ENCODE measurements at places on chromosomes 7 and 10.

DNA sequence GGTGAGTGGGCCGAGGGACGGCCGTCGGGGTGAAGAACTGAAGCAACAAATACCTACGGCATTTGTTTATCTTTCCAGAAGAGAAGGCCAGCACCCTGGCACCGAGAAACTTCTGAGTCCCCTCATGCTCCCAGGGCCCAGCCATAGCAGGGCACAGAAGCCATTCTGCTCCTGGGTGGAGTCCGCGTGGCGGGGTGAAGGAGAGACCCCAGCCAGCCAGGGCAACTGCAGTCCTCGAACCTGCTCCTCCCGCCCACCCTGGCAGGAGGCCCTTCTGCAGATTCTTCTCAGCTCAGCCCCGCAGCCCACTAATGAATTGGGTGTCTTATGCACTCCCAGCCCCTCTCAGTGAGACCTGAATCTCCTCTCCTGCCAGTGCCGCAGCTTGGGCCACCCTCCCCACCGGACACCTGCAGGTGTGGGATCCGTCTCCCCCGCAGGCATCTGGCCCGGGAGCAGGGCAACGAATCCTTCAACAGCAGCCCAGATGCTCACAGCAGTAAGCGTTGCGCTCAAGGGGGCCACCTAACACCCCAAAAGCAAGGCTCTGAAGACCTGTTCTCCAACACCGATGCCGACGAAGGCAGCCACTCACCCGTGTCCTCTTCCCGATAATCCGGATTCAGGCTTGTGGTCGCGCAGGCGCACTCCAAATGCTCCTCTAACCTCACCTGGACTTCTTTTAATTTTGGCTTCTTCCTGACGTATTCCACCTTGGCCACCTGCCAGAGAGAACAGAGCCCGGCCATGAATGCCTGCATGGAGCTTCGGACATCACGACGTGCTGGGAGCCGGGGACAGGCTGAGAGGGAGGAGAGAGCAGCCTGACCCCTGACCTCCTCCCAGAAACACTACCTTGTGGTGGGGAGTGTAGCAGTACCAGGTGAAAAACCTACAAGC, 18.9 kb downstream of the PDGFA start:
- DNase-seq, result no peak

DNA sequence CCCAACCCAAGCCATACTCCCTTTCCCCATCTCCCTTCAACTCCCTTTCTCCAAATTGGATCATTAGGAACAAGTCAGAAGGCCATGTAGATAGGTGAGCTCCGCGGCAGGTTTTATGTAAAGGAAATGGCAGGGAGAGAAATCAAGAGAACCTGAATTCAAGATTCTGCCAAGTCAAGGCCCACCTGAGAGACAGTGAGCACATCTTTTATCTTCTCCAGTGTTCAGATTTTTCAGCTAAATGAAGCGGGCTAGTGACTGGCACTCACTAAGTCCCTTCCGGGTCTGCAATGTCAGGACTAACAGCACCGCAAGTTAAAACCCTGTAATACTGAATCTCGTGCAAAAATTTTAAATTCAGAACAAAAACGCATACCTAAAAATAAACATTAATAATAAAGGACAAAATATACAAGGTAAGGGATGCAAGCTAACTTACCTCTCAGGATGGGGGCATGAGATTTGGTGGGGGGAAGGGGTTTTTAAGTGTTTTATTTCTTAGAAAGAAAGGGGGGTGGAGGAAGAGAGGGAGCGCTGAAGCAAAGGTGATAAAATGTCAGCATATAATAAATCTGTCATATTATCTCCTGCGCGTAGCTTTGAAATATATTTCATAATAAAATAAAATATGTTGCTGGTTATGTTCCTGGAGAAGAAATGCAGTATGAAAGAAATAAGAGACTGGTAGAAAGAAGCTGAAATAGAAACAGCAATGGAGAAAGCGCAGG, 17.6 kb downstream of the TCAF1 start:
- DNase-seq, result no peak

DNA sequence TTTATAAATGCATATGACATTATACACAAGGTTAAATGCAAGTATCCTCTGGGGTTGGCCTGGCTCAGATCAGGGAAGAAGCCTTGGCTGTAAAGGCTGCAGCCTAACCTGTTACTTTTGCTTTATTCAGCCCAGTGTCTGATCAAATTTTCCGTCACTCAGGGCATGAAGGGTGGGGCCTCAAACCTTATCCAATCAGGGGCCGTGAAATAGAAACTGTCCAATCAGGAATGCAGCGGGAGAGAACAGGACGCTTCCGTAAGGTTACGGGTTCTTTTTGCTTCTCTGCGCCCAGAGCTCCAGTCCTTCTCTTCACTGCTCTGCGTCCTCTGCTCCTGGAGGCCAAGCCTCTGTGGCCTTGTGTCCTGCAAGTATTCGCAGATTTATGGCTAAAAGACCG, at the start of gene ZNF716:
TSS of gene ZNF716 (plus strand) at position 274 of the 400 bp plus-strand sequence. CDS start at position 386, 112 bp downstream.
- no peak for DNase-seq

DNA sequence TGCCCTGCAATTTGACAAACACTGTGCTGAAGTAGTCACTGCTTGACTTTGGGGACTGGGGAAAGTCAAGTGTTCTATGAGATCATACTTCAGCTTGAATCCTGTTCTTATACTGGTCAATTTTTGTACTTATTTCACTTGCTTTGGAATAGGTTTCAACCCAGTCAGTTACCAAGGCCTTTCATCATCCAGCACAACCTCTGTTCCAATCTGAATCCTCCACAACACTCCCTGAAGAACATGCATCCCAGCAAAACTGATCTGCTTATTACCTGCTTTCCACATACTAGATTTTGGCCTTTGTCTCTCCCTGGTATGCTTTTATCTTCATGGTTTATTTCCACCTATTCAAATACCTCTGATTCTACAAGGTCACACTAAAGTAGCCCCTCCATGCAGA, 29.5 kb downstream of the DPY19L1 start:
- DNase-seq, result peak; percentile 14

GRCh38 chr7:42722716-42723115, 189.2 kb downstream of the C7orf25 start:
- no peak for DNase-seq

GRCh38 chr10:93745408-93746065, 12.2 kb upstream of the LGI1 start:
- peak; percentile 20 for DNase-seq

DNA sequence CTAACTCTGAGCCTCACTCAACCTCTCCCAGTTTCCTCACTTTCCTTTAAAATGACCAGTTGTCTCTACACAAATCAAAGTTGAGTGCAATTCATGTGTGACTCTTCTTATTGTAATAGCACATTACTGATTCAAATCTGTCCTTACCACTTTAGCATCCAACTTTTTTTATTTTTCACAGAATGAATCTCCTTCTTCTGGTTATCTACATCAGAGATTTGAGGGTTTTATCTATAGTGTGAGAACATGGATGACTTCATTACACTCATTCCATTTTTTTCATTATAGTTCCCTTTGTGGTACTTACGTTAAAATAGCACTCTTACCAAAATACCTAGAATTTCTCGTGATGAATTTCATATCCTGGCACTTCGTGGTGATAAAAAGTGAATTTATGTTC, 43.3 kb downstream of the RTKN2 start:
- no peak for DNase-seq

DNA sequence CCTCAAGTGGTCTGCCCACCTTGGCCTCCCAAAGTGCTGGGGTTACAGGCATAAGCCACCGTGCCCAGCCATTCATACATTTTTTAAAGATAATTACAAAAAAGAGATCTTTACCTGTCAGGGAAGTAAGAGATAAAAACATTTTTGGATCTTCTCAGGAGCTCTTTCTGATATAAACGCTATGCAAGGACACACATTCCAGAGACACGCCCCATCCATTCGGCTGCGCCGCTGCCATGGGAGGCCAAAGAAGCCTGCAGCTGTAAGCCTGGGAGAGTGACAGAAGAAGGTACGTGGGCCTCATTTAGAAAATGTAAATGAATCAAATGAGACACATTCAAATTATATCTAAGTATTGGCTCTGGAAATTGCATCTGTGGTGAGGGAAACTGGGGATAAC, 85.3 kb downstream of the LYZL1 start:
- DNase-seq, result no peak

DNA sequence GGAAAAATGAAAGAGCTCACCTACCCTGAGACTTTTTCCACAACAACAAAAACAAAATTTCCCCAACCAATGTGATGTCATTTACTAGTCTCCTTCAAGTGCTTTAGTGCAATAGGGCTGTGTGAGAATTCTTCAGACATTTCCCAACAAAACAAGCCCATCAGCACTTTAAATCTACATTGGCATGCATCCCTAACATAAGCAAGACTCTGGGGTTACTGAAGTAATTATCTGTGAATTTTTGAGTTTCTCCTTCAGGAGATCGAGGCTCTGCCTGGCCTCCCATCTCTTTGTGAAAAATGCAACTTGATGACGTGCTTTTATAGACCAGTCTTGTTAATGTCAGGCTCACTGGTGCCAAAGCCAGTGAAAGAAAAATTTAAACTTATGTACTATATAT, 255.6 kb downstream of the GFRA1 start:
- DNase-seq, result no peak

- DNase-seq, result peak; percentile 43
Observed at GRCh38 chr10:77877441-77878344, 48.9 kb downstream of the DLG5 start.

- DNase-seq, result peak; percentile 41
Observed at GRCh38 chr7:46173476-46174195, 252.6 kb upstream of the IGFBP3 start.

GRCh38 chr7:16711730-16712129, 41.8 kb upstream of the TSPAN13 start:
- peak; percentile 62 for DNase-seq

DNA sequence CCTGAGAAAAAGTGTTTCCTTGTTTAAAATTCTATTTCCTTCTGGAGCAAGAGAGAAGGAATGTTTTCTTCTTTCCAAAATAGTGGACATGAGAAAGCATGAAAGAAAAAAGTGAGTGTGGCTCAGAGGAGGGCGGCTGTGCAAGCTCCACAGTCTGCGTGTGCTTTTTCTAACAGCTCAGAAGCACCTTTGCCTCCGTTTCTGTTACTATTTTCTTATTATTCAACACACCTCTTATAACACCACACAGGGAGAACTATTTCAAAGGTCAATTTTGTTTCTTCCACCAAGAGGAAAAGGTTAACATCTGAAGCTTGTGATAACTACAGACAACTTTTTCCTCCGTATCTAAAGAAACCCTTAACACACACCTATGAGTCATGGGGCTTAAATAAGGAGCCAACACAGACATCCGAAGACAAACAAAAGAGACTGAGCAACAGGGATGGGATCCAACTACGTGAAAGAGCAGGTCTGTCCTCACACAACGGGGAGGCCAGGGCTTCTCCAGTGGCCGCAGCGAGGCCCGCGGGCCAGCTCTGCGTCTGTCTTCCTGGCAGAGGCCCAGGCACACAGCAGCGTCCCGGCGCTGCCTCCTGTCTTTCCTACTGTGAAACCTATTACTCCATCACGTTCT, 36.2 kb upstream of the NCAPG2 start:
- peak; percentile 39 for DNase-seq

- no peak for DNase-seq
Observed at GRCh38 chr10:93629647-93630305, 17.4 kb downstream of the PDE6C start.

GRCh38 chr10:28991333-28992270, 297.3 kb upstream of the LYZL1 start:
- peak; percentile 73 for DNase-seq

- DNase-seq, result no peak
Observed at GRCh38 chr10:42753507-42754154, 29.0 kb upstream of the BMS1 start.

DNA sequence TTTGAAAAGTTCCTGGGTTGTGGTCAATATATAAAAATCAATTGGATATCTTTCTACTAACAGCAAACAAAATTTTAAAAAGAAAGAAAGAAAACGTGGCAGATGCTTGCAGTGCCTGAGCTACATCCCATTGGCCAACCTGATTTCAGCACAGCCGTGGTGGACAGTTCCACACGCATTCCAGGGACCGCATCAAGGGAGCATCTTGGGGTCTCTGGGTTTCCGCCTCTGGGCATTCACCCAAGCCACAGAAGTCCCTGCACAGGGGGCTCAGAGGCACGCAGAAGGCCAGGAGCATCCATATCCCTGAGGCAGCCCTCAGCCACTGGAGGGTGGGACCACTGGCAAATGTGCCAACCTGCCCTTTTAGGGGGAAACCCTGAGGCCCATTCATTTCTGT, 254.5 kb upstream of the RNF32 start:
- DNase-seq, result no peak

DNA sequence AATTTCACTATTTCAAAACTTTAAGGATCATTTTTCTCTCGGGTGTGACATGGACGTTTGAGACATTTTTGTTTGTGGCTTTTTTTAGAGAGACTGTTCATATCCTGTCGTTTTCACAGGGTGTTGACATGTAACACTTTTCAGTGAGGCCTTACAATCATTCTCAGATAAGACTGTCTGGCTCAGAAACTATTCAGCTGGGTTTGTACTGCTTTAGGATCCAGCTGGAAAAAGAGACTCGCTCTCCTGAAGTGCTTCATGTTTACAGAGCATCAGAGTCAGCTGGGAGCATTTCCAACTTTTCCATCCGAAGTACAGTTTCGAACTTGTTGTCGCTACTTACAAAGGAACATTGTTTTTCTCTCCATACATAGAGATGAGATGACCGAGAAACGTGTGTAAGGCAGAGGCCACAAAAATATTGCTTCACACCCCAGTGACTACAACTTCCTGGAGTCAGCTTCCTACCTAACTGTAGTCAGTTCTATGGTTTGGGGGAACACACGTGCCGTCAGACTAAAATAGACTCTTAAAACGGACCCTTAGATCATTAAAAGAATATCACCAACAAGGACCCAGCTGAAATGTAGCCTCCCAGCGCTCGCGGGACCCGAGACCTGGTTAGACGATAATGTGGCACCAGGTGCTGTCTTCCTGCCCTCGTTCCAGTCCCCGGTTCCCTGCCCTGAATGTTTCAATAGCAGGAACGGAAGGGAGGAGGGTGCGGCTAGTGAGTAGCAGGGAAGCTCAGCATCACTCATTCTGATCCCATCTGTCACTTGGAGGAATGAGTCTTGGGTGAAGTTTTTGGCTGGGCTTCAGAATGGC, 78.0 kb downstream of the MKI67 start:
- no peak for DNase-seq

DNA sequence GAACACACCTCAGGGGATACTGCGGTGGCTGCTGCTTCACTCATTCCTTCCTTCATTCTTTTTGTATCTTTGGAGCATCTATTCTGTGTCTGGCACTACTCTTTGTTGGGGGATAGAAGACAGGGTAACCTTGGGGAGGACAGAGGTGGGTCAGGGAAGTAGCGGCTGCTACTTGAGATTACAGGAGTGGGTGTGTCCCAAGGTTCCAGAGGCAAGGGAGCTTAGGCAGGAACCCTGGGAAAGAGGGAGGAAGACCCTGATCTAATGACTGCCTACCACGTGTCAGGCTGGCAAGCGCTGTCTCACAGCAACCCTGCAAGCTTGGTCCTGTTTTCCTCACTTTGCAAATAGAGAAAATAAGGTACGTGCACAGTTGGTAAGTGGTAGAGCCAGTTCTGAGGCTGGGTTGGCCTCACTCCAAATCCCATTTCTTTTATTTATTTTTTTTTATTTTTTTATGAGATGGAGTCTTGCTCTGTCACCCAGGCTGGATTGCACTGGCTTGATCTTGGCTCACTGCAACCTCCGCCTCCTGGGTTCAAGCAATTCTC, 985.9 kb upstream of the ZNF722 start:
- no peak for DNase-seq

- no peak for DNase-seq
Observed at GRCh38 chr10:86802473-86803108, 46.2 kb downstream of the BMPR1A start.

GRCh38 chr10:117615649-117616048, 73.1 kb downstream of the EMX2 start:
- DNase-seq, result no peak

All from AG10803 (cell line).